Naive thymus-derived CD4-positive, alpha-beta T cell (primary cell): ENCODE measurements at places on chromosomes 16 and 17.

- DNase-seq = no peak
Observed at GRCh38 chr16:58661199-58661830, 23.3 kb downstream of the SLC38A7 start.

DNA sequence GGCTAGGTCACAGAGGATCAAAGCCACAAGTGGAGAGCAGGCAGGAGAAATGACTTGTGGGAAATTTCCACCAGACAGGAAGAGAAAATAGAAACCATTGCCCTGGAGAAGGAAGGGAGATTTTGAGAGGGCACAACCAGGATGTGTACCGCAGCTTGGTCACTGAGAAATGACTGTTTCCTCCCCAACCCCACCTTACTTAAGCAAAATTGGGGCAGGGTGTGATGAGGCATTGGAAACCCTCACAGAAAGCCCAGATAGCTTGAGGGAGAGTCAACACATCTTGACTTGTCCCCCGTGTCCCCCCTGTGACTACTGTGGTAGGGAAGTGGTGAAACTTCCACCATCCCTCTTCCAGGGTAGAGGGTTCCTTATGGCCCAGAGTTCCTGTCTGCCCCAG lies 113.5 kb upstream of the FAM20A start:
- DNase-seq = no peak

DNA sequence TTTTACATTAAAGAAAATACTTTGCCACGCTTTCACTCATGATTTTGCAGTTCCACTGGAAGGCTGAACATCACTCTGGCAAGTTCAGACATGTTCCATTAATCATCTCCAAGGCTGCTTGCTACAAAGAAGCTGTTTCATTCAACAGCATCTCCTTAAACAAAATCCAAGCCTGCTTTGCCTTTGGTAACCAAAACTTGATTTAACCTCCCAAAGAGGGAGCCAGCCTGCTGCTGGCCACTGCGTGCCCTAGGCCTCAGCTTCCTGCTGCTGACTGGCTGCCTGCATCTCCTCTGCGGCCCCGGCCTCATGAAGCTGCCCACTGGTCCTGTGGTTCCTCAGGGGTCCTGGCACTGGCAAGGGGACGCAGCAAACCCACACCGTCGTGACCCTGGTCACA lies 31.8 kb downstream of the ANKRD11 start:
- no peak for DNase-seq

DNA sequence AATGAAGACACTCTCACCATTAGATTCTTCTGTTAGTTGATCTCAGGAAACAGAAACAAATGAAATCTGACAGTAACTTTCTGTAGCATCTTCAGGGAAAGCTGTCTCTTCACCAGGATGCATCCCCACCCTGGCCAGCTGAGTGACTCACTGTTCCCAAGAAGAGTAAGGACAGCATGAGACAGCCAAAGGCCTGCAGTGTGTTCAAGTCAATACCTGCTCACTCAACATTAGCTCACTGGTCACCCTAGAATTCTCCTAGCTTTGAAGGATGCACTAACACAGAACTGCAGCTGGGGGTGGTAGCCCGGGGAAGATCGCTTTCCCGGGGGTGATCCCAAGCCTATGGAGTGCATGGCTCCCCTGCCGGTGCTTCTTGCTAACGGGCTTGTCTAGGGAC lies 28.2 kb upstream of the CLEC18B start:
- no peak for DNase-seq

- DNase-seq = no peak
Observed at GRCh38 chr16:1640261-1640941, 28.2 kb downstream of the CRAMP1 start.

DNA sequence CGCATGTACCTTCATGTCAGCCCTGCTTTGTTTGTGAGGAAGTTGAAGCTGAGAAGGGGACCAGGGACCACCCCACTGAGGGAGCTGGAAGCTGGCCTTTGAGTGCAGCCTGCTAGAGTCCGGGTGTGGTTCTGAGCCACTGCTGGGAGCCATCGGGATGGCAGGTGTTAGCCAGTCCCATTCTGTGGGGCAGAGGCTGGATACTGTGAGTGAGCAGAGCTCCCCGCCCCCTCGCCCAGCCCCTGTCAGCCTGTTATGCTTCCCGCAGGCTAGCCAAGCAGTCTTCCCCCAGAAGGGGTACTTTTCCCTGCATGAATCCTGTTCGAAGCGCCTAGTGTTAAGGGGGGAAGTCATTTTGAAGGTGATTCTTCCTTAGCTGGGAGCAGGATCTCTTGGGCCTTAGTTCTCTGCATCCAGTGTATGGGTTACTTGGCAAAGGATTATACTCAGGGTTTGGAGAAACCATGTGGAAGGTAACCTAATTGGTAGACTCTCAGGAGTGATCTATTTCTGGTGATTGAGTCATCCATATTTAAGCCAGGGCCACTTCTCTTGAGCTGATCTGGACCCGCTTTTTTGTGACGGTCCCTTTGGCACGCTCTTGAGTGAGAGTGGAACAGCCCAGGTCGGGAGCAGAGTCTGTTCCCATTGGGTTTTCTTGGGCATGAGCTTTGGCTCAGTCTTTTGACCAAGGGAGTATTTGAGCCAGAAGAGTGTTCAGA lies 23.8 kb downstream of the AKAP1 start:
- DNase-seq = no peak

DNA sequence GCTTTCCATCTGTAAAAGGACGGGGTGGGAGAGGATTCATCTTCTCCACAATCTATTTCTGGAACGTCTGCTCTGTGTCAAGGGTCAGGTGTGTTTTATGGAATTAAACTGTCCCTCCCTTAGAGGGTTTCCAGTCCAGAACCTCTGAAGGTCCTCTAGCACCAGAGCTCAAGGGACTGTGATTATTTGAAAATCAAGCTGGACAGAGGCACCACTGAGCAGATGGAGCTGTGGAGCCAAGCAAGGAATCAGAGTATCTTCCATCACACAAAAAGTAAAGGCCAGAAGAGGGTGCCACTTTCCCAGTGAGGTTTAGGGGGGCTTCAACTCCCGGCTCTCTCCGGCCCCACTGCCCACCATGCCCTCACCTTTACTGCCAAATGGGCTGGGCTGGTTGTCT lies 6.8 kb downstream of the CACNG5 start:
- DNase-seq = no peak

DNA sequence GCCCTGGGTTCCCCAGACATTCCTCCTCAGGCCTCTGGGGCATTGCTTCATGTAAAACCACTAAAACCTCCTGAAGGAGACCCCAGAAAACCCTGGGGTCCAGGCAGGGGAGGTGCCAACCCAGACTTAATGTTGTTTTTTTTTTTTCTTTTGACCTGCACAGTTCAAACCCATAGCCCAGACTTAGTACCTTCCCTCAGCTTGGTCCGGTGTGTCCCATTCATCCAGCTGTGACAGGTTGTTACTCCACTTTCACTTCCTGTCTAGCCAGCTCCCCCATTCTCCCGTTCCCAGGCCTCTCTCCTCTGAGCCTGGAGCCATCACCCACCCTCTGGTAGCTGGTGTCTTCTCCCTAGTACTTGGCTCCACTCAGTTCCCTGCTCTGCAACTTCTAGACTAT lies 4.8 kb downstream of the CDR2L start:
- DNase-seq = no peak

DNA sequence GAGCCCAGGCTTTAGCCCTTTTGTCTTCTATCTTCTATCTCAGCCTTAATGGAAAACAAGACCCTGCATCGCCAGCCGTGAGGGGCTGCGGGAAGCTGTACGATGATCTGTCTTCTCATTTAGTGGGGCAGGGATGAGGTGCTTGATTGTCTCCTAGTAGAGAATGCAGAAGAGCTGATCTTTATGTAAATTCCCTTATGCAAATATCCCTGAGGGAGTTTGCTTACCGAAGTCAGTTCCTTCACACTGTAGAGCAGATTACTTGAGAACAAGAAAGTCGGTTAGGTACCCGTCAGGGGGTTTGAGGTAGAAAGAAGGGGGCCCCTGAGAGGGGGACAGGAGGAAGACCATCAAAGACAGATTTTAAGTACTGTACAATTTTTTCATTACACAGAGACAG lies 66.2 kb downstream of the IRF8 start:
- no peak for DNase-seq

GRCh38 chr17:45177563-45177962 lies 15.9 kb downstream of the HEXIM2 start:
- DNase-seq = no peak

DNA sequence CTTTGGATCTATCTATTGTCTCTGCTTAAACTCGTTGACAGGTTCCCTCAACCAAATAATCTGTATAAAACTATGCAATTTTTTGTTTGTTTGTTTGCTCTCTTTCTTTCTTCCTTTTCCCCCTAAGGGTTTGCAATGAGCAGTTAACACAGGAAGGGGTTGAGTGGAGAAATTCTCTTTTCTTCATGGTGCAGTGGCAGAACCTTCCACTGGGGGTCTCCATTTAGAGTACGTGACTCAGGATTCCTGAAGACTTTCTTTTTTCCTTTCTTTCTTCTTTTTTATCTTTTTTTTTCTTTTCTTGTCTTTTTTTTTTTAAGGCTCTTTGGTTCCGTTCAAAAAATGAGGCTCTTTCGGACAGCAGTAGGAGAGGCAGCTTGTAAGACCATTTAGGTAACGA lies 19.5 kb upstream of the RBFOX1 start:
- no peak for DNase-seq

- no peak for DNase-seq
Observed at GRCh38 chr17:17018021-17018441, 24.2 kb upstream of the MPRIP start.
